Breast epithelium (tissue), 4 donors: ENCODE measurements at places on chromosomes 13 and 19. TPM values are rescaled to one million over a fixed set of nuclear protein-coding genes. Genes with fewer than 3 reads are reported as not detected.

The C5AR1 gene
- 20.0 TPM for total RNA-seq

DNA sequence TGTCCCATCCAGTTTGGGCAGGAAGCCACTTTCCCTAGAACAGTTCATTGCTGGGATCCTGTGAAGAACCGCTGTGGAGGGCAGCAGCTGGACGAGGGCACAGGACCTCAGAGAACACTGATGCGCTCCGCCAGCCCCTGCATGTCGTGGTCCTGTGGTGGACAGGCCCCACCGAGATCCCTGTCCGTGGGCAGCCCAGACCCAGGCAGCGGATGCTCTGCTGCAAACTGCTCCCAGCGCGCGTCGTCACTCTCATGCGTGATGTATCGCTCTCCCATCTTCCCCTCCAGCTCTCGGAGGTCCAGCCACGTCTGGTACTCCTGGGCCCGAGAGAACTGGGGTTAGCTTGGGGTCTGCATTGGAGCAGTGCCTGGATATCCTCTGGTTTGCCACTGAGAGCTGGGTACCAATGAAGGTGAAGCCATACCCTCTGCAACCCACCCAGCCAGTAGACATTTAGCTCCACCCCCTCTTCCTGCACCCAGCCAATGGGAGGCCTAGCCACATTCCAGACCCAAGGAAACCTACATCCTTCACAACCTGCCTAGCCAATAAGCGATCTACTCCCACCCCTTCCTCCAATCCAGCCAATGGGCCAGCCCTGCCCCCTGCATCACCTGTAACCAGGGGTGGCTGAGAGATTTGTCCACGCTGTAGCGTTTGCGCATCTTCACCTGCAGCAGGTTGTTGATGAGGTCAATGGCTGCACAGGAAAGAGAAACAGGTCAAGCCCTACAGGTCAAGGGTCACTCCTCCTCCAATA, 13.6 kb upstream of the DACT3 start:
- no peak overlapping the region for H3K4me3 ChIP-seq
- no peak overlapping the region for H3K27ac ChIP-seq
- no peak for DNase-seq

The ZNF610 gene
- 2.6 TPM for total RNA-seq

The SUPT5H gene
- total RNA-seq, result 115 TPM

- H3K36me3 ChIP-seq, result no peaks in the 10 kb centered on the region
- H3K27me3 ChIP-seq, result no peaks in the 10 kb centered on the region
- no peak overlapping the region for H3K27ac ChIP-seq
- H3K4me3 ChIP-seq, result no peak overlapping the region
Observed at GRCh38 chr13:27808851-27809550, 16.7 kb downstream of the GSX1 start.

- peaks cover 40% of the 10 kb centered on the region for H3K27me3 ChIP-seq
- no peaks in the 10 kb centered on the region for H3K4me1 ChIP-seq
- no peak for DNase-seq
- H3K4me3 ChIP-seq, result no peak overlapping the region
Observed at GRCh38 chr19:33747273-33747672, 49.4 kb upstream of the KCTD15 start.

- H3K36me3 ChIP-seq, result no peaks in the 10 kb centered on the region
- no peaks in the 10 kb centered on the region for H3K27me3 ChIP-seq
- no peak for DNase-seq
- no peak overlapping the region for H3K27ac ChIP-seq
- no peaks in the 10 kb centered on the region for H3K4me1 ChIP-seq
Observed at GRCh38 chr19:38093587-38093986, 130.4 kb downstream of the DPF1 start.

The AP3D1 gene
- total RNA-seq, result 53.6 TPM

The KLC3 gene
- total RNA-seq, result not detected

DNA sequence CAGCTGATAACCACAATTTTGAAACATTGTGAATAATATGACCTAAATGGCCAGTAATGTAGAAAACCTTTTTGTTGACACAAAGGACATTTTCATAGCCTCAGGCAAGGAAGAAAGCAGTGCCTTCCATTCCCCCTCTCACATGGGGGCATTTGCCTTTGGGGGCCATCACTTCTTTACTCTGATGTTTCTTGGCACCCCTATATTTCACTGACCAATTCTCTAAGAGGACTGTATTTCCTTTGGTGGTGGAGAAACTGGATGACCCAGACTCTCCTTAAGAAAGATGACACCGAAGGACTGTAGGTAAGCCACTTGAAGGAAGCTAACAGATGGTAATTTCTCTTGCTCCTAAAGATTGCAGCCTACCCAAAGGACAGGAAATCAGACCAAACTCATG, 254.6 kb downstream of the DCLK1 start:
- H3K27me3 ChIP-seq, result no peaks in the 10 kb centered on the region
- H3K27ac ChIP-seq, result no peak overlapping the region
- DNase-seq, result no peak
- H3K36me3 ChIP-seq, result no peaks in the 10 kb centered on the region
- H3K4me1 ChIP-seq, result no peaks in the 10 kb centered on the region

- H3K4me3 ChIP-seq, result no peak overlapping the region
- no peaks in the 10 kb centered on the region for H3K27me3 ChIP-seq
- DNase-seq, result no peak
- H3K36me3 ChIP-seq, result no peaks in the 10 kb centered on the region
Observed at GRCh38 chr19:6693056-6693471, 23.1 kb upstream of the TNFSF14 start.

- no peaks in the 10 kb centered on the region for H3K36me3 ChIP-seq
- no peaks in the 10 kb centered on the region for H3K4me1 ChIP-seq
- DNase-seq, result no peak
- H3K27me3 ChIP-seq, result no peaks in the 10 kb centered on the region
- no peak overlapping the region for H3K27ac ChIP-seq
Observed at GRCh38 chr13:111645198-111645597, 324.8 kb downstream of the TEX29 start.

The ZNF415 gene
- total RNA-seq, result 14.1 TPM

The FUT3 gene
- not detected for total RNA-seq

DNA sequence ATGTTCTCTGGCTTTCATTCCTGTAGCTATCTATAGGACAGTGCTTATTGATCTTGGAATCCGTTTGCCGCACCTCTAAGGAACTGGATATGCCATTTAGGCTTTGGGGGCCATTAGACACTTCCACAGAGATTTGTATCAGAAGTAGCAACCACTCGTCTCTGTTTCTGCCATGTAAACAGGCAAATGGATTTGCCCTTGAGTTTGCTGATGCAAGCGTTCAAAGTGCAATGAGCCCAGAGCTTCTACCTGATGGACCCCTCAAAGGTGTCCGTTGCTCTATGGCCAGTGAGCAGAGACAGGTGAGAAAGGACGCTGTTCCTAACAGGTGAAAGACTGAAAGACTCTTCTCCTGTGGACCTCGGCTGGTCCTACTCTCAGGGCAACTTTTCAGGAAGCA, 302.9 kb downstream of the ZNF536 start:
- H3K36me3 ChIP-seq, result no peaks in the 10 kb centered on the region
- H3K4me3 ChIP-seq, result no peak overlapping the region
- no peak for DNase-seq
- H3K27ac ChIP-seq, result no peak overlapping the region
- no peaks in the 10 kb centered on the region for H3K27me3 ChIP-seq

DNA sequence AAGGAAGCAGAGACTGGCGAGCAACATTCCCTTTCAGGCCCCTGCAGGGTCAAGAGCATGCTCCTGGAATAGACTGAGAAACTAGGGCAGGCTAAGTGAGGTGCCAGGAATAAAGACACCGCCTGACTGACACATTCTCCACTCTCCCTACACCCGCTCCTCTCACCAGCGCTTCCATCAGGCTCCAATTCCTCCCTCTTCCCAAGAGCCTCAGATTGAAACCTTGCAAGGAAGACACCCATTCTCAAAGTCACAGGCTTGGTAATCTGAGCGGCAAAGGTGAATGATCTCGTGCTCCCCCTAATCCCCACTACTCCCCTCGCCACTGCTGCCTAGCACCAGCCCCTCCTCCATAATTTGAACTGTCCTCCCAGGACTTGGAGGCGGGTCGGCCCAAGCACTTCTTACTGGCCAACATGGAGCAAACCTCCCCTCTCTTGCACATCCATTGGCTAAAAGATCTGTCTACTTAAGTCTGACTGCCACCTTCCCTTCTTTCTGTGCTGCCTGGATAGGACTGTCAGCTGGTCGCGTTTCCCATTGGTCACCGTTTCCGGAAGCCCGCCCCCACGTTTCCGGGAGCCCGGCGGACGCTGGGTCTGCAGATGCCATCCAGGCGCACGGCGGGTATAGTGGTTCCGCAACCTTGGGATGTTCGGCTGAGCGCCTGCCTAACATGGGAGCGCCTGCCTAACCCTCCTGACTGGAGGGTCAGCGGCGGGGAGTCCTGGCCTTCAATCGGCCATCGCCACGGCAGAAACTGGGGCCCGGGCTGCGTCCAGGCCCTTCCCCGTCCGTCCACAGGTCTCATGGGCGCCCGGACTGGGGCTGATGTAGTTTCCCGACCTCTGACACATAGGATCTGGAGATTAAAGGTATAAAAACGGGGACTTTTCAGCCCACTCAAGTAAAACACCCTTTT, 33.6 kb downstream of the ZNF383 start:
- peak overlapping the region; percentile 68 for H3K4me3 ChIP-seq
- DNase-seq, result peak; percentile 89
- H3K36me3 ChIP-seq, result no peaks in the 10 kb centered on the region
- H3K27ac ChIP-seq, result no peak overlapping the region
- H3K4me1 ChIP-seq, result no peaks in the 10 kb centered on the region

The UBL5 gene
- 381 TPM for total RNA-seq

GRCh38 chr13:20415306-20415679, 110.4 kb downstream of the CRYL1 start:
- no peaks in the 10 kb centered on the region for H3K36me3 ChIP-seq
- no peaks in the 10 kb centered on the region for H3K4me1 ChIP-seq
- DNase-seq, result no peak
- no peak overlapping the region for H3K27ac ChIP-seq
- no peaks in the 10 kb centered on the region for H3K27me3 ChIP-seq
- H3K4me3 ChIP-seq, result no peak overlapping the region

- no peak for DNase-seq
- peaks cover 10% of the 10 kb centered on the region for H3K4me1 ChIP-seq
- no peak overlapping the region for H3K27ac ChIP-seq
Observed at GRCh38 chr19:51595190-51596175, 24.4 kb downstream of the ZNF175 start.

The EDDM13 gene
- 1.3 TPM for total RNA-seq

DNA sequence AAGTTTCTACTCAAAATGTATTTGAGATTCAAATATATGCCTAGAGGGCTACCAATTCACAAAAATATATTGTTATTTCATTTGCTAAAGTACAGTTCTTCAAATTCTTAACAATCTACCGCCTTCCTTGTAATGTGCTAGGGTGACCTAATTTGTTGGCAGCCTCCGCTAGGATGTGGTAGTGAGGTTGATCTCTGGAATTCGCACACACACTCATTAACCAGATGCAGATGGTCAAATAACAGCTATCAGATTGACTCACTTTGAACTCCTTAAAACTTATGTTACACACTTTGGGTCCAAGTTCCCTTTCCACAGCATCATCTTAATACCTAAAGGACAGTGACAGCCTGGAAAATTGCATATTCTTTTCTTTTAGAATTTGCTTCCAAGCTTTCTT, 367.3 kb downstream of the DCT start:
- H3K36me3 ChIP-seq, result no peaks in the 10 kb centered on the region
- DNase-seq, result no peak
- no peak overlapping the region for H3K4me3 ChIP-seq
- no peak overlapping the region for H3K27ac ChIP-seq
- no peaks in the 10 kb centered on the region for H3K27me3 ChIP-seq

The UGGT2 gene
- total RNA-seq, result 70.7 TPM

DNA sequence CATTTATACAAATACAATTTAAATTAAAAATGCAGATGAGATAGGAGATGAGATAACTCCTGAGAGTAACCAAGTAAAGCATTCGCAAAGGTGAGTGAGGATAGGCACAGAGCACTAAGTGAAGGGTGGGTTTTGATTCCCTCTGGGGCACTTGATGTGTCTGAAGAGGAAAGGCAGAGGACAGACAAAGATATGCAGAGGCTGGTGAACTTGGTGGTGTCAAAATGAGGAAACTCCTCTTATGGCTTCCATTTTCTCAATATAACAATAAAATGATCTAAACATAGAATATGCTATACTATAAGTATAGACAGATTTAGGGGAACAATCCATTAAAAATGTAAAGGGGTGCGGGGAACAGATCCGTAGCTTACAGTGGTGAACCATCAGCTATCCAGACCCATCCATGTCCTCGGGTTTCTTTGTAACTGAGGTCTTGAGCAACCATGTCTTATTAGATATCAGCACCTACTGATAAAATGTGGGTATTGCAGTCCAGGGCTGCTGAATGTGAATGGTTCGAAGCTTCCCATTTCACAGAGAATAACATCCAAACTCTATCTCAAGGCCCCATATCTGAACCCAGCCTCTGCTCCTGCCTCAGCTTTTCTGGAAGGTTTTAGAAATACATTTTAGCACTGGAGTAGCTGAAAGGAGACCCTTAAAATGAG, 73.9 kb upstream of the SLC10A2 start:
- DNase-seq, result no peak
- H3K27me3 ChIP-seq, result no peaks in the 10 kb centered on the region
- no peak overlapping the region for H3K4me3 ChIP-seq

DNA sequence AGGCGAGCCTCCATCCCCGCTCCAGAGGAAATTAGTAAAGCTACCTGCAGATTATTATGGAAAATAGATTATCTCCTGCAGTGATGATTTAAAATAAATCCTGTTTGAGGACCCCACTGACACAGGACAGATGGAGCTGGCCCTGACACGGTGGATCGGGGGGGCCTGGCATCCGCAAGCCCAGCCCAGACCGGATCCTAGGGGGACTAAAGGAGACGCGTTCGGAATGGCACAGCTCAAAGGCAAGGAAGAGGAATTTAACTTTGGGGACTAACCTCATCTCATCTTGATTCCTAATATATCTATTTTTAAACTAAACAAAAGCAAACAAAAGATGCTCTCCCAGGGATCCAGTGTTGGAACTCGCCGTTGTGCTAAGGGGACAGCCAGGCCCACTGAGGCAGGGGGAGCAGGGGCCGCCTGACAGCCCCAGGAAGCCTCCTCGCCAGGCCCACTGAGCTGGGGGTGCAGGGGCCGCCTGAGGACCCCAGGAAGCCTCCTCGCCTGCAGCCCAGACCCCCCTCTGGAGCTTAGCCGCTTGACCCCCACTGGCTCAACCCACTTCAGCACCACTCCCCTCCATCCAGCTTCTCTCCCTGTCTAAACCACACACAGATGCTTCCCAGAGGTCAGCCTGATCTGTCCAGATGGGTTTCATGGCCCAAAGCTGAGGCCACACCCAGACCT, 78.6 kb downstream of the SPACA7 start:
- no peaks in the 10 kb centered on the region for H3K27me3 ChIP-seq
- H3K4me3 ChIP-seq, result no peak overlapping the region
- H3K27ac ChIP-seq, result no peak overlapping the region
- DNase-seq, result no peak

The GPR183 gene
- 10.2 TPM for total RNA-seq

GRCh38 chr19:2327773-2328400, 499 bp downstream of the LSM7 start:
- H3K4me3 ChIP-seq, result peak overlapping the region; percentile 96
- H3K36me3 ChIP-seq, result no peaks in the 10 kb centered on the region
- peak overlapping the region; percentile 87 for H3K27ac ChIP-seq
- H3K27me3 ChIP-seq, result no peaks in the 10 kb centered on the region
- DNase-seq, result no peak
- peaks cover 12% of the 10 kb centered on the region for H3K4me1 ChIP-seq

The SLITRK1 gene
- not detected for total RNA-seq
